ENCODE measurements at places on chromosomes 1 and 21. TPM values are rescaled to one million over a fixed set of nuclear protein-coding genes. Genes with fewer than 3 reads are reported as not detected.

DNA sequence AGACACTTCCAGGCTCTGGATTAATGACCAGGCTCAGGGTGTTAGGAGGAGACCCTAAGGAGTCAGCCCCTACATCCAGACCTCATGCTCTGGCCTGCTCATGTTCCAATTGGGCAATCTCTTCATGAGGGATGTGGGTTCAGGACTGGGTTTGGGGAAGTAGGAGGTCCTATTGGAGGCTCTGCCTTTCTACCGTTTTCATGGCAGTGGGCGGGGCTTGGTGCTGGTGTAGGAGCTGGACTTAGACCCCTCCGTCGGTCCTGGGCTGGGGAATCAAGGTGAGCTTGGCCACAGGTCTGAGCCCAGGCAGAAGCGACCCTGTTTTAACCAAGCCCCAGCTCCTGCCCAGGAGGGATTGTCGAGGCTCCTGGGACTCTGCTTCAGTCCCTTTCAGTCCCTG, 123.4 kb downstream of the PRDM16 start:
- H3K4me3 ChIP-seq = no peak overlapping the region
- H3K27ac ChIP-seq = peak overlapping the region; percentile 4
- peaks cover 2% of the 10 kb centered on the region for H3K36me3 ChIP-seq
- H3K4me1 ChIP-seq = peaks cover 14% of the 10 kb centered on the region

The SLC45A1 gene
- total RNA-seq = 0.95 TPM

The ECM1 gene
- 26.0 TPM for total RNA-seq

- no peak overlapping the region for H3K4me3 ChIP-seq
- H3K36me3 ChIP-seq = no peaks in the 10 kb centered on the region
- H3K27me3 ChIP-seq = no peaks in the 10 kb centered on the region
- H3K27ac ChIP-seq = no peak overlapping the region
Observed at GRCh38 chr1:219550201-219550600, 62.7 kb downstream of the ZC3H11B start.

The PLA2G2C gene
- total RNA-seq = not detected

DNA sequence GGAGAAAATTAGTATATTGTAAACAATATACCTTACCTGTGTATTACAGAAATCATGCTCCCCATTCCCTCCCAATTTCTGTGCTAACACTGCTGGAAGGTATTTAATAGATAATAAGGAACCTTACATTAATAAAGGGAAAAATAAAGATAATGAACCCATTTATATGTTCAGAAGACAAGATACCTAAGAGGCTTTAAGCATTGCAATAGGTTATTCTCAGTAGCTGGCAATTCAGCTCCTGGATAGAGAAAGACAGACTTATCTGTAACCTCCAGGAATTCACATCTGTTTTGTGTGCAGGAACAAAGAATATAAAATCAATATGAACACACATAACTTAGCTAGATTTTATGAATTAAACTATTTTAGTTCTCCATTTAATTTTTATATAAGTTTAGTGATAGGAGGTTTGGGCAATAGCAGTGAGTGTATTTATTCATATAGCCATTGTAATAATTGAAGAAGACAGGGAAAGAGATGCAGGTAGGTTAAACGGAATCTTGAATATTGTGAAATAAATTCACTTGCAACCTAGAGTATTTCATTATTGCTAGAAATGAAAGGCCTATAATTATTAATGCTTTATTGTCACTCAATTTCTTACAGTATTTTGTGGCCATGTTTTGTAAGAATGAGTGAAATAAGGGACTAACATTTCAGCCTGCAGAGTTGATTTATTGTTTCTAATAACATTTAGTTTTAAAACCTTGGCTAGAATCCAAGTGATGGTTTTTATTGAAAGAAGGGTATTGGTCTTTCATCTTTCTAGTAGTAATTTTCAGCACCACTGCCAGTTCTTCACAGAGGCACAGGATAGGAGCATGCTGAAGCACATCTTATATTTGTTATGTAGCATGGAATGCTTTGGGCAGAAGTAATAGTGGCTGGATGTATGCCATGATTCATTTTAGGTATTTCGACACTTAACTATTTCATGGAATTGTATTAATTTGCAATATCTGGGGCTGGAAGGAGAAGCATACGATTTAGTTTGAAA, 1.5 kb downstream of the XPR1 start:
- no peaks in the 10 kb centered on the region for H3K36me3 ChIP-seq
- peak overlapping the region; percentile 90 for H3K4me3 ChIP-seq
- H3K4me1 ChIP-seq = peaks cover 4% of the 10 kb centered on the region
- no peak overlapping the region for H3K27ac ChIP-seq

The FAM72C gene
- total RNA-seq = 0.61 TPM

GRCh38 chr1:102879439-102879993, 228.8 kb downstream of the COL11A1 start:
- peak; percentile 83 for DNase-seq
- no peak overlapping the region for H3K4me3 ChIP-seq
- no peaks in the 10 kb centered on the region for H3K36me3 ChIP-seq
- H3K27ac ChIP-seq = peak overlapping the region; percentile 86
- H3K27me3 ChIP-seq = no peaks in the 10 kb centered on the region
- peaks cover 12% of the 10 kb centered on the region for H3K4me1 ChIP-seq

DNA sequence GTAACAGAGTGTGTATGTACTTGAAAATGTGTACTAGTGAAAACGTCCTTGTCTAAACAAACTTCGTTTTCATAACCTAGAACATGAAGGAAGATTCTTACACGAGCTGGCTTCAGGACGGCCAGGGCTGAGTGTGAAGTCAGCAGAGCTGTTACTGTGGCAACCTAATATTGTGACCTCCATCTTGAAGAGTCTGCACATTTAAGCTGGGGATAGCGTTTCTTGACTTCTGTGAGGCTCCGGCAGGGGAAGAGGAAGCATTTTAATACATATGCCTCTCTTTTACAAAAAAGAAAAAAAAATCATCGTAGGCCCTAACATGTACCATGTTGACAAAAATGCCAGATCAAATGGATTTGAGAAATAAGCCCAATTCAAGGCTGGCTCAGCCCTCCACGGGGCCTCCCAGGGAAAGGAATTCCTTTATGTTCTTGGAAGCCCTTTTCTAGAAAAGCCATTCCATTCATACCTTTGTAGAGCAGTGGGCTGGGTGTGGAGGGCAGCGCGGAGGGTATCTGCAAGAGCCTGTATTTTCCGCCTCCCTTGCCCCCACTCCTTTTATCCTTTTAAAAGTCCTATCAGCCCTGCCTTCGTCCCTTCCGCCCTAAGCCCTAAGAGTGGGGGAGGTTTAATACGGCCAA, 51.1 kb downstream of the SIM2 start:
- H3K27me3 ChIP-seq = no peaks in the 10 kb centered on the region
- peak; percentile 43 for DNase-seq
- no peak overlapping the region for H3K4me3 ChIP-seq
- H3K4me1 ChIP-seq = peaks cover 45% of the 10 kb centered on the region
- peak overlapping the region; percentile 67 for H3K27ac ChIP-seq

The CYP4A11 gene
- total RNA-seq = not detected

DNA sequence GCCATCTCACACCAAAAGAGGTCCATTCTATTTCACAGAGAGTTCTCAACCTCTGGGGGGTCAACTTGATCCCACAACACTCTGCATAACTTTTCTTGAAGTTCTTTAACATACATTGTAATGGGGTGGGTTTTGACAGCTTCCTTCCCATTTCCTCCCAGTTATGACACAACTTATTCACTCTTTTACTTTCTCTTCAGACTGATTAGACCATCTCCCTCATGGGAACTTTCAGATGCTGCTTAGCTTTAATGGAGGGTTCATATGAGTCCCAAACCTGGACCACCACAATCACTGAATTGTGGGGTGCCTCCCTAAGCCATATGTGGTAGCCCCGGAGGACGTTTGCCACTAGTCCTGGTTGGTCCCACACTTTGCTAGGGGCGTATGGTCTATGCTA, 28.3 kb upstream of the KCNJ15 start:
- H3K36me3 ChIP-seq = no peaks in the 10 kb centered on the region
- no peaks in the 10 kb centered on the region for H3K27me3 ChIP-seq
- H3K4me1 ChIP-seq = no peaks in the 10 kb centered on the region
- no peak for DNase-seq
- H3K4me3 ChIP-seq = no peak overlapping the region
- H3K27ac ChIP-seq = no peak overlapping the region

GRCh38 chr21:45550522-45551210, 8.4 kb upstream of the SLC19A1 start:
- H3K4me1 ChIP-seq = peaks cover 11% of the 10 kb centered on the region
- no peaks in the 10 kb centered on the region for H3K36me3 ChIP-seq
- DNase-seq = no peak
- no peaks in the 10 kb centered on the region for H3K27me3 ChIP-seq
- no peak overlapping the region for H3K4me3 ChIP-seq
- no peak overlapping the region for H3K27ac ChIP-seq

- H3K27me3 ChIP-seq = no peaks in the 10 kb centered on the region
- no peaks in the 10 kb centered on the region for H3K36me3 ChIP-seq
- peak within 1 kb of the TSS; percentile 20 for H3K27ac ChIP-seq
- no peaks in the 10 kb centered on the region for H3K4me1 ChIP-seq
- peak; percentile 85 for DNase-seq
Observed at GRCh38 chr1:196608390-196609369, at the start of gene KCNT2. KCNT2 (minus strand) TSS chr1:196608440; CDS start chr1:196608309, 131 bp downstream.

The KLHDC9 gene
- total RNA-seq = 1.5 TPM

DNA sequence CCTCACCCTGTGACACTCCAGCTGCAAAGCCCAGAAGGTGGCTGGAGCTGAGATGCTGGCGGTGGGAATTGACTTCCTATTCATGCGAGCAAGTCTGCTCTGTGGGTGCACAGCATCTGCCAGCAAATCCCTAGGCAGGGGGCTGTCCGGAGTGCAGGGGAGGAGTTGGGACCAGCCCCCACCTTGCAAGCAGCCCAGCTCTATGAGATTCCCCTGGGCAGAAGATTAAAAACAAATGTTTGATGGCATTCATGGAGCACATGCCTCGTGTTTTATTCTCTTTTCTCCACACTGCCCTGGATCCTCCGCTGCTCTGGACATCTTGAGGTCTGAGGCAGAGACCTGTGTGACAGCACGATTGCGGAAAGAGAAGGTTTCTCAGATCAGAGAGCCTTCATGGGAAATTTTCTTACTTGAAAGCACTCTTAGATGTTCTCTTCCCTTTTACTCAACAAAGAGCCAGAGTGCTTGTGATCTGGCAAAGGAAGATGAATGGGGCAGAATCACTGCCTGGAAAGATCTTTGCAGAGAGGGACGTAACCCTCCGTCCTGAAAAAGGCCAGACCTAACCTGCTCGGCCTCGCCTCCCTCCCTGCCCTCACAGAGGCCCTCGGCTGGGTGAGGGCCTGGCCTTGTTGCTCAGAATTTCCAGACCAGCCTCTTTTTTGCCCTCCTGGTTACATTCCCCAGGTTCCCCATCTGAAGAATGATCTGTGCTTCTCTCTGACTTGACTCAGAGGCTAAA, 597.1 kb downstream of the KIF26B start:
- peak; percentile 61 for DNase-seq
- no peaks in the 10 kb centered on the region for H3K36me3 ChIP-seq
- H3K27me3 ChIP-seq = no peaks in the 10 kb centered on the region
- no peak overlapping the region for H3K4me3 ChIP-seq
- peaks cover 11% of the 10 kb centered on the region for H3K4me1 ChIP-seq

DNA sequence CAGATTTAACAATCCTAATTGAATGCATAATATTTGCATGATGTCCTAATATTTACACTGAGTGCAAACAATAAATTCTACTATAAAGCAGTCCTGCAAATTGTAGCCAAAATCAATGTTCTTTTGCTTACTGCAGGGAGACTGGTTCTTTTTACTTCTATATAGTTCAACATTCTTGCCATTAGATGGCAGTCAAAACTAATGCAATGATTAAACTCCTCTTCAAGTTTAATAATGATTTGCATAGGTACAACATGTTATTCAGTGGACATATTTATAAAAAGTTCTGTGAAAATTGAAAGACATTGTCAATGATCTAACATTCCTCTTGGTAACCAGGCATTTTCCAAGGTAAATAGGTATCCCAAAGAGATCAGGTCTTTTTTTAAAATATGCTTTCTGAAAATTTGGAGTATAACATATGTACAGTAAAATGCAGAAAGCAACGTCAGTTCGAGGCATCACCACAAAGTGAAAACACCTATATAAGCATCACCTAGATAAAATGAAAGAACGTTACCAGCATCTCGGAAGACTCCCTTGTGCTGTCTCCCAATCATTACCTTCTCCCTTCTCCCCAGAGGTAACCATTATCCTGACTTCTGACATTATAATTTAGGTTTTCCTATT, 9.8 kb upstream of the FNBP1L start:
- H3K36me3 ChIP-seq = no peaks in the 10 kb centered on the region
- no peak overlapping the region for H3K27ac ChIP-seq
- H3K4me3 ChIP-seq = no peak overlapping the region

DNA sequence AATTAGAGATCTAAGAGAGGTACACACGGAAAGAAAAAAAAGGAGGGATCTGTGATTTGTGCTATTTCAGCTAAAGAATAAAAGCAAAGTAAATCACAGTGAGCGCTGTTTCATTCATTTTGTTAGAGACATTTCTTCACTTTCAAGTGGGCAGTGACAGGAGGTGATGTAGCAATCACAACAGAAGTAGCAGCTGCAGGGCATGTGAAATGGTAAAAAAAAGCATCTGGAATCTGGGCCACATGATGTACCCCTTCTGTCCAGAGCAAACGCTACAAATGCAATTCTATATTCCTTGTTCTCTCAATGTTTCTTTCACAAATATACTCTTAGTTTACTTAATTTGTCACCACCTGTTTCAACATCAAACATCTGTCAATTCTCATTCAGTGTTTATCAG, 786.5 kb downstream of the LRRIQ3 start:
- no peaks in the 10 kb centered on the region for H3K36me3 ChIP-seq

The PLA2G2D gene
- total RNA-seq = not detected

DNA sequence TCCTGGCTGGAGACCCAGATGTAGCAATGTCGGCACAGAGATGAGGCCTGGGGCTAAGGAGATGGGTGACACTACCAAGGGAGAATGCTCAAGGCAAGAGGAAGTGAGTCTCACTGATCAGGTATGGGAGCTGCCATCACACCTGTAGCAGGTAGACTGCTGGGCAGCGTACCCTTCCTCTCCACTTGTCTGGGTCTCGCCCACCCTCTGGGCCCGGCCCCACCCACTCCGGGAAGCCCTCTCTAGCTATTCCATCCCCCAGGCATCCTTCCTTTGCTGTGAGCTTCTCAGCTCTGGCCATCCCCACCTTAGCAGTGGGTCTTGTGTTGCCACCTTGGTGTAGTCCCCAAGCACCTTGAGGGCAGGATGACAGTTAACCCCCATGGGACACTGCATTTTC, 87.7 kb upstream of the EDN2 start:
- no peak overlapping the region for H3K27ac ChIP-seq
- H3K27me3 ChIP-seq = no peaks in the 10 kb centered on the region
- DNase-seq = no peak
- no peak overlapping the region for H3K4me3 ChIP-seq

The TRAF5 gene
- total RNA-seq = 18.8 TPM

All from astrocyte (in vitro differentiated cells and primary cell).